ENCODE measurements at places on chromosomes 11 and 22.
A peak's percentile ranks its signal among the peaks of the same experiment; 100 is the strongest.

GRCh38 chr11:85164743-85165142 is 462.4 kb downstream of the DLG2 start:
- no peak for DNase-seq

DNA sequence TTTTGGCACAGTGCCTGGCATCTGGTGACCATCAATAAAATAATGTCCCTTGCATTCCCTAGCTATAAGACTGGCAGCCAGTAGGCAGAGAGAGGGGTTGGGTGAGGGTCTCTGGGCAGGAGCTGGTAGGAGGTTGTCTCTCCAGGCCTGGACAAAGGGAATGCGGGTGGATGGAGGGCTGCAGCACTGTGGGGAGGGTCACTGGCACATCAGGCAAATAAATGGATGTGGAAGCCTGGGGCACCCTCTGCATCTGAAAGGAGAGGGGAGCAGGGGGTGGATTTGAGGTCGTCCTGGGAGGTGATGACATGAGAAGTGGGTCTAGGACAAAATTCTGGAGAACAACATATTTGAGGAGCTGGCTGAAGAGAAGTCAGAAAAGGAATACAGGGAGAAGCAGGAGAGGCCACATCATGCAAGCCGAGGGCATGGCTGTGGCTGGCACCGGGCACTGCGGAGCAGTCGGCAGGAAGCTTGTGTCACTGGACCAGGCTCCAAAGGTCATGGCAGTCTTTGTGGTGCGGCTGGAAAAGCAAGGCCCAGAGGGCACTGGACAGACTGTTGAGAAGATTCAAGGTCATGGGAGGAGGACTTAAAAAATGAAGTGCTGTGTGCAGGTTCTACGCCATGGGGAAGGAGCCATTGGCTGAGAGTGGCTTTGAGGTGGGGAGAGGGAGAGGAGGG is 36.5 kb upstream of the THY1 start:
- no peak for DNase-seq

DNA sequence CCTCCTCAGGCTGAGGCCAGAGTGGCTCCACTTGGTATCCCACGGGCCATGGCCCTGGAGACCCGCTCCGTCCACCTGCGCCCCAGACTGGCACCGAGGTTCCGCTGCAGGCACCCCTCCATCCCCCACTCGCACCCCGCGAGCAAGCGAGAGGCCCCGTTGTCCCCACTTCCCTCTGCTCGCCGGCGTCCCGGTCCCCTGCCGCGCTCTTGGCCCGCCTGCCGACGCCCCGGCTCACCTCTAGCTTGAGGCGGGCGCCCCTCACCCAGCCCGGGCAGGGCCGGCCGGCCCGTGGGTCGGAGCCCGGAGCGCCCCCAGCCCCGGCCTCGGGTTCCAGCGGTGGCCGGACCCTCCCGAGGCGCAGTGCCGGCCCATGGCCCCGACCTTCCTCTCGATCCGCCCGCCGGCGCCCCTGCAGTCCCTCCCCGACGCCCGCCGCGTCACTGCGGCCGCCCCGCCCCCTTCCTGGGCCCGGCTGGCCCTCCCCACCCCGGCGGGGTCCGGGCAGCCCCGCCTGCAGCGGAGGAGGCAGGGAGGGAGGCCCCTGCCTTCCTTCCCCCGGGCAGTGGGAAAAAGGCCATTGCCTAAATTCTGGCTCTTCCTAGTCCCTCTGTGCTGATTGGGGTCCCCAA is at the start of gene PITPNM1:
Gene PITPNM1 (minus strand): TSS at position 414 of the 632 bp plus-strand sequence. CDS start 1,183 bp downstream, outside the sequence.
- DNase-seq, result peak; percentile 64

DNA sequence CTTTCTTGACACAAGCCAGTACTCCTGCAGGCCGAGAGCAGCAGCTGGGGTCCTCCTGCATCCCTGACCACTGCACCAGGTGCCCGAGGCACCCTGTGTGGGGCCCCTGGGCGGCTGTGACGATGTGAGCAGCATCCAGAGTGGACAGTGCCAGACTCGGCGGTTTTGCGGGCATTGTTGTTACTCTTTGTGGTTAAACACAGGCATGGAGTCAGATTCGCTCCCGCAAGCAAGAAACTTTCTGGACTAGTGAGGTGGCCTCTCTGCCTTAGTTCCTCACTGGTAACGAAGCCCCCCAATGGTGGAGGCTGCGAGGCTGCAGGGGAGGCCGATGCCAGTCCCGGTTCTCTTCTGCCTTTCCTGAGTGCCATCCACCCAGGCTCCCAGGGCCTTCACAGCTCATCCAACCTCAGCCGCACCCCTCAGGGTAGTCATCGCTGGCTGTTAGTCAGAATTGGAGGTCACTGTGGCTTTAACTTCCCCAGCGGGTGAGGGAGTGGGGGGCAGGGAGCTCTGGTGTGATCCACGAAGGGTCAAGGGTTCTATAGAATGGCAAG is 3.7 kb upstream of the CLDN5 start:
- DNase-seq, result no peak

- no peak for DNase-seq
Measured at GRCh38 chr11:79525257-79525656, 84.4 kb upstream of the TENM4 start.

DNA sequence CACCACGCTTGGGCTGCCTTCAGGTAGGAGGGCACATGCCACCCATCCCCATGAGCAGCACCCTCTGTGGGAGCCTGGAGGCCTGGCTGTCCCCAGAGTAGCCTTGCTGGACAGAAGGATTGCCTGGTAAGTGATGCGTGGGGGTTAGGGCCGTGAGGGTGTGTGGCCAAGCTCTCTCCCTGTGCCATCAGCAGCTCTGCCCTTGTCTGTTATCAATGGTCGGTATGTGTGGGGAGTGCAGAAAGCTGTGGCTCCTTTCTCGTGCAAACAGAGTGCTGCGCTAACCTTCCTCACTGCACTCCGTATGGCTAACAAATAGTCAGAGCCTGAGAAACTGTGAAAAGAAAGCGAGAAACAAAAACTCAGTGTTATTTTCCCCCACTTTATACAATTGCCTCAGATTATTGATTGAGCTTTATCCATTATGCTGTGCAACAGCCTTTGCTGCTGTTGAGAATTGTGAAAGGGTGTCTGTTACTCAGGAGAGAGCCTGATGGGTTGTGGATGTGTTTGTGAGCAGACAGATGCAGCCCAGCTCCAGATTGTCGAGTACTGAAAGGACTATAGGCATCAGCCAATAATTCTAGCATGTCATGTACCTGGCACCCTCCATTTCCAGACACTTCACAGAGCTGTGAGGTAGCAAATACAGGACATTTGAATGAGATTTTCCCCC is 432.2 kb downstream of the NTM start:
- no peak for DNase-seq

DNA sequence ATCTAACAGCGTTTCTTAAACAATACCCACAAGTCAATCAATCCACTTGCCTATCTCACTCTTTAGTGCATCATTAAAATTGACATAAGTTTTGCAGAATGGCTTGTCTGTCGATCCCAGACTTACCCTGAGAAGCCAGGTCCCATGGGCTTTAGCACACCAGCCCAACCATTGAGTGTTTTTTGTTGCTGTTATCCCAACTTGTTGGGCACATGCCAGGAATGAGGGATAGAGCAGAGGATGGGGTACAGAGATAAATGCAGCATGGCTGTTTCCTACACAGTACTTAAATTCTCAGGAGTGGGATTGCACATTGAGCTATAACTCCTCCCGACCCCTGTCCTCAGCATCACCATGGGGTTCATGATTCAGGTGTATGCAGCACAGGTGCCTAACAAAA is 64.2 kb upstream of the RASSF10 start:
- no peak for DNase-seq

GRCh38 chr22:44261861-44262595 is 50.7 kb downstream of the SHISAL1 start:
- no peak for DNase-seq

DNA sequence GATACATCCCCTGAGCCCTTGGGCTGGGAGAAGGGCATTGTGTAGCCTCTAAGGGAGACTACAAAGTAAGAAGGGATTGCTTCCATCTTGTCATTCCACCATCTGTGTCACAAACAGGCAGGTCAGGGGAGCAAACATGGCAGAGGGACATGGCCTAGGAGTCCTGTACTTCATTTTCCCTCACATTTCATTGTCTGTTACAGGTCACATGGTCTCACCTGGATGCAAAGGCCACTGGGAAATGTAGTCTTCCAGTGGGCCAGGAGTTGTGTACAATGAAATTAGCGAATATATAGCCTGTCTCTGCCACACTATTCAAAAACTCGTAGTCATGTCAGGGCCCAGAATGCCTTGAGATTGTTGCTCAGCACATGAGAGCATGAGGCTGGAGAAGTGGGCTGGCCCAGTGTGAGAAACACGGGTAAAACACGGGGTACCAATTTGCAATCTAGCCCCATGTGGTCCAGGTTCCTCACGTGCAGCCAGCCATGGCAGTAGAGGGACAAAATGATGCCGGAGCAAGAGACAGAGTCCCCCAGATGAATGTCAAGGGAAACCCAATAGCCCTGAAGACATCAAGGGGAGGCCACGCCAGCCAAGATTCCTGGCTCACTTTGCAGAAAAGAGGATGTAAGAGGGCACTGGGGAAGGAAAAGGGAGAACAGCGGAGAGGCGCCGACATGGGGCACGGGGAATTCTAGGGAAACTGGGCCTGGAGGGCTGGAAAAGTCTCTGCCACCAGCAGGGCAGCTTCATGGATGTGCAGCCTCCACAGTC is 47.7 kb upstream of the EMID1 start:
- DNase-seq, result no peak

GRCh38 chr11:8758619-8759169 is 76.1 kb downstream of the RPL27A start:
- no peak for DNase-seq

DNA sequence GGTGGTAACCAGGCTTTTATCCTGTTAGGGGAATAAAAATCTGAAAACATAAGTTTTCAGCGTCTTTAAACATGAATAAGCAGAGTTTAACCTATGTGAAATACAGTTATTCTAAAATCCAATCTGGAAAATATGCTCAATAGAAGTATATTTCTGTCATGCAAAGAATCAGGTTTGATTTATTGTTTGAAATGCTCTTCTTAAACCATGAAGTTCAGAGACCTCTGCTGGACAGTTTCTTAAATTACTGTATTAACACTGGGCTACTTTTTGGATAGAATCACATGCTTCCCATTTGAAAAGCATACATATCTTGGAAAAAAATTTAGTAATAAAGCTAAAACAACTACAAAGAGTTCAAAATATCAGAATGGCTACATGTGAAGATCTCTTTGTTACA is 25.4 kb downstream of the APIP start:
- no peak for DNase-seq

- no peak for DNase-seq
Measured at GRCh38 chr11:128399251-128400121, 187.9 kb downstream of the ETS1 start.

- no peak for DNase-seq
Measured at GRCh38 chr11:116548256-116548655, 224.5 kb downstream of the BUD13 start.

GRCh38 chr22:46366327-46366731 is 30.8 kb downstream of the TRMU start:
- DNase-seq, result no peak

GRCh38 chr11:121933694-121934093 is 182.3 kb downstream of the BLID start:
- DNase-seq, result no peak

DNA sequence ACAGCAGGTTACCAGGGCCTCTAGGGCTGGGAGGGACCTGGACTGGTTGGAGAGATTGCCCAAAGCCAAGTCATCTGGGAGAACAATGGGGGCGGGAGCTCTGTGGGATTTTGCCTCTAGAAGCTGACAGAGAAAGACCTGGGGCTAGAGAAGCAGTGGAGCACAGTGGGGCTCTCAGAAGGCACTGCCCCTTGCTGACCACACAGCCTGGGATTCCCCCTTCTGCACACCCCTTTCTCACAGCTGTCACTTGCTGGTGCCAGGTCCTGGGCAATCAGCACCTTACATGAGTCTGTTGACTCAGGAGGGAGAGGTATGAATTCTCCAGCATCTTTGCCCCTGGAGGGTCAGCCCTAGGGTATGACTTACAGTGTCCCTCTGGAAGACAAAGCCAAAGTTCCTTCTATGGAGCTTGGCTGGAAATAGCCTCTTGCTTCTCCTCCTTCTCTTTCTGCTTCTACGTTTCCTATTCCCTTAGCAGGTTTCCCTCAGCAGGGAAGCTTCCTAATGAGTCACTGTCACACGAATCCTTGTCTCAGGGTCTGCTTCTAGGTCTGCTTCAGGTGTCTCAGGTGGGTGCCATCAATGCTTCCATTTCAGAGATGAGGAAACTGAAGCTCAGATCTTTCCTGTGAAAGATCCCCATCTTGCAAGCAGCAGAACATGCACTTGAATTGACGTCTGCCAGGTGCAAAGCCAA is 27.0 kb downstream of the GDPD5 start:
- no peak for DNase-seq

DNA sequence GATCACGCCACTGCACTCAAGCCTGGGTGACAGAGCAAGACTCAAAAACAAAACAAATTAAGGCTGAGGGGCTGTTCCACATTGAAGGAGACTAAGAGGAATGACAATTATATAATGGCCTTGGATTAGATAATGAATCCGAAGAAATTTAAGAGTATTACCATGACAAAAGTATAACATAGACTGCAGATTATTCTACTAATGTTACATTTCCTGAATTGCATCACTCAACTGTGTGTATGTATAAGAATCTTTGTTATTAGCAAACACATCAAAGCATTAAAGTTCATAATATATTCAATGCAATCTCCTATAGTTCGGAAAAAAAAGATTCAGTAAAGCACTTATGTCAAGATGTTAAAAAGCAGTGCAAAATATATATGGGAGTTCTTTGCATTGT is 27.5 kb downstream of the CSTF3 start:
- DNase-seq, result no peak

GRCh38 chr11:65709661-65710060 is 2.4 kb upstream of the KAT5 start:
- no peak for DNase-seq

GRCh38 chr22:30372915-30373314 is 14.3 kb downstream of the RNF215 start:
- DNase-seq, result no peak

DNA sequence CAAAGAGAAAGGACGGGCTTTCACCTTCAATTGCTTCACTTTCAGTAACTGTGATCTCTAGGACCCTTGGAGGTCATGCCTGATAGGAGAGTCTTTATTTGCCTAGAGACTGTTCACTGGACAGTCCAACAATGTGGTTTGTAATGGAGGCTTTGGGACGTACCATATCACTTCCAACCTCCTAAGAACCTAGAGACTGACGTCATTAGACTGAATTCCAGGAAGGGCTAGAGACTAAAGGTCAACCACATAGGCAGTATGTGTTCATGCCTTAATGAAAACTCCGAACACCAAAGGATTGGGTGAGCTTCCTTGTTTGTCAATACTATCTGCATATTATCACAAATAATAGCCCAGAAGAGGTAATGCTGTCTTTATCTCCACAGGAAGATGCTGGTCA is 53.7 kb upstream of the CNTN5 start:
- no peak for DNase-seq

GRCh38 chr11:127000981-127001380 is 411 bp upstream of the KIRREL3 start:
- DNase-seq, result no peak

All from glutamatergic neuron (in vitro differentiated cells).